ENCODE measurements at places on chromosomes 4 and X.

DNA sequence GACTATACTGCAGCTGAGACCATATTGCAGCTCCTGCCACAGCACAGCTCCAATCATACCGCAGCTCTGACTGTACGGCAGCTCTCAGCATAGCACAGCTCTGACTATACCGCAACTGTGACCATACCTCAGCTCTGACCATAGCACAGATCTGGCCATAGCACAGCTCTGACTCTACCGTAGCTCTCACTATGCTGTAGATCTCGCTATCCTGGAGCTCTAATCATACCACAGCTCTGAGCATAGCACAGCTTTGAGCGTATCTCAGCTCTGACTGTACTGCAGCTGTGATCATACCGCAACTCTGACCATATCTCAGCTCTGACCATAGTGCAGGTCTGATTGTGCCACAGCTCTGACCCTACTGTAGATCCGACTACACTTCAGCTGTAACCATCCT lies 139.2 kb downstream of the ASMT start:
- no peak for DNase-seq

- no peak for DNase-seq
Observed at GRCh38 chr4:119105605-119106004, 30.0 kb upstream of the MYOZ2 start.

- no peak for DNase-seq
Observed at GRCh38 chrX:50941638-50942037, 31.1 kb downstream of the BMP15 start.

DNA sequence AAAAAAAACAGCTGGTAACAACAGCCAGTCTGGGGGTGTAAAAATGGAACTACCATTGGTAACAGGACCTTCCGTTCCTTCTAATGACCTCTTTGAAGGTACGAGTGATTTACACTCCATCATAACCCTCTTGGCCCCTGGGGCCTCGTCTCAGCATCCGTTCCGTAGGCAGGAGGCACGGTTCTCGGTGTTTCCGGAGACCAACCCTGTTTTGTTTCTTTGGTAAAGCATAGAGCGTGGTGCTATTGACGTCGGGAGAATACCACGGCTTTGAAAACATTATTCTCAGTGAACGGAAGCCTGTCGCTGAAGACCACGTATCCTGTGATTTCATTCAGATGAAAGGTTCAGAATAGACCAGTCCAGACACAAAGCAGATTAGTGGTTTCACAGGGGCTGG lies 198.9 kb downstream of the ASMT start:
- DNase-seq, result no peak

DNA sequence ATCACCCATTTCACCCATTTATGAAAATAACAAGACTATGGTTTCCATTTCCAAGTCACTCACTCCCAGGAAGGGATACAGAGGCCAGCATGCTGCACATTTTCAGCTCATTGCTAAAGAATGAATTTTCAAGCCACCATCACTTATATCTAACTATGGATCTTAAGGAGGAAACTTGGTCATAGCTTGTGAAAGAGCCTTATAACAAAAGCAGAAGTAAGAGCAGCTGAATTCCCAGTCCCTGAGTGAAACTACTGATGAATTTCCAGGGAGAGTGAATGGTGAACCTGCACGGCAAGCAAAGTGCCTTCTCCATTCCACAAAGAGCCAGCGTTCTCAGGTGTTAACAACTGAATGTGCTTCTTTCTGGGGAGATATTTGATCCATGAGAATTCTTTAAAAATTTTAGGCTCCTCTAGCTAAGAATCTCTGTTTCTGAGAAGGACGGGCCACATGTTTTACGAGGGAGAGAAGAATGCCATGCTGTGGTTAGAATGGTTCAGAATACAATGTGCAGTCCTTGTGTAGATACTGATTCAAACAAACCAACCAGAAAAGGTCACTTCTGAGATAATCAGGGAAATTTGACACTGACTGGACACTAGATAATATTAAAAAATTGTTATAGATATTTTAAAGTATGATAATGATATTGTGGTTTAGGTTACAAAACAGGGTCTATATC lies 24.0 kb downstream of the BTC start:
- DNase-seq, result no peak

DNA sequence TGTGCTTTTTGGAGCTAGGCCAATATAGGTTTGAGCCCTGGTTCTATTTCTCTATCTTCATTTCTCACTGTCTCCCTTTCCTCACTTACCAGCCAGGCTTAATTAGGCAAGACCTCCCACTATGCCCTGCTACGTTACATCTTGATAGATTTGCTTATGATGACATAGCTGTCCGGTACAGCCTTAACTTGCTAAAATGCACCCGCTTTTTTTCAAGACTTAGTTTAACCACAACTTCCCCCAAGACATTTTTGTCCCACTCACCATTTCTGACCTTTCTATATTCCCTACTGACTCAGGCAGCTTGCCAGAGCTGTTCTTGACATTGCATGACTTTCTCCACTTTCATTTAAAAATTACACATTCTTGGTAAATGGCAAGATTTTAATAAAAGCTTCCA lies 152.6 kb downstream of the MID1 start:
- DNase-seq, result no peak

DNA sequence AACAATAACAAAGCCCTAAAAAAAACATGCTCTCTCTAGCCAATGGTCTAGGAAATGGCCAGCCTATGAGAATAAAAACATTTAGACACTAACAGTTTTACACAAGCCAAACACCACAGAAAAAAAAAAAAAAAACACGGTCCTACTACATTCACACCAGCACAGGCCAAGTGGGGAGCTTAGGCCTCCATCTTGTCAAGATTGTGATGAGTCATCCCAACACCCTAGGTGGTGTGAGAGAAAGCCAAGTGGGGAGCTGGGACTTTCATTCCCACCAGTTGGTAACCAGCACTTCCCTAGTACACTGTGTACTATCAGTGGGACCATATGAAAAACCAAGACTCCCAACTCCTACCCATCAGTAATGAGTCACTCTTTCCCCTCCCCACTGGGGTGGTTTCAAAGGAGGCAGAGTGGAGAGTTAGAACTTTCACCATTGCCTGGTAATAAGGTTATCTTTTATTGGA lies 95.6 kb downstream of the ADAMTS3 start:
- DNase-seq, result no peak

- DNase-seq, result peak; percentile 47
Observed at GRCh38 chrX:31266203-31267076, 194.6 kb upstream of the FTHL17 start.

DNA sequence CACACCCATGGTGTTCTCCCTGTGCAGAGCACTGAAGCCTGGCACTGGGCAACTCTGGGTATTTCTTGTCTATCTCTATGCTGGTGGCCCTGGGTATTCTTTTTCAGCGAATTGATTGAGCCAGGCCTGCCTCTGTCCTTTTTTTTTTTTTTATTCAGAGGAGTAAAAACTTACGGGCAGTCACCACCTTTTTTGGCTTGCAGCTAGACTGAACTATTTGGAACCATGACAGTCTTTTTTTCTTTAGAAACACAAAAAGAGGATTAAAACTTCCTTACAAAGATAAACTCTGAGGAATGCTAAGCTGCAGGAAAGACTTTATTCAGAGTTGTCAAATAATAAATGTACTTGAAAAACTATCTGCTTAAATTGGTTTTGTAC lies 119.2 kb upstream of the STIM2 start:
- no peak for DNase-seq

DNA sequence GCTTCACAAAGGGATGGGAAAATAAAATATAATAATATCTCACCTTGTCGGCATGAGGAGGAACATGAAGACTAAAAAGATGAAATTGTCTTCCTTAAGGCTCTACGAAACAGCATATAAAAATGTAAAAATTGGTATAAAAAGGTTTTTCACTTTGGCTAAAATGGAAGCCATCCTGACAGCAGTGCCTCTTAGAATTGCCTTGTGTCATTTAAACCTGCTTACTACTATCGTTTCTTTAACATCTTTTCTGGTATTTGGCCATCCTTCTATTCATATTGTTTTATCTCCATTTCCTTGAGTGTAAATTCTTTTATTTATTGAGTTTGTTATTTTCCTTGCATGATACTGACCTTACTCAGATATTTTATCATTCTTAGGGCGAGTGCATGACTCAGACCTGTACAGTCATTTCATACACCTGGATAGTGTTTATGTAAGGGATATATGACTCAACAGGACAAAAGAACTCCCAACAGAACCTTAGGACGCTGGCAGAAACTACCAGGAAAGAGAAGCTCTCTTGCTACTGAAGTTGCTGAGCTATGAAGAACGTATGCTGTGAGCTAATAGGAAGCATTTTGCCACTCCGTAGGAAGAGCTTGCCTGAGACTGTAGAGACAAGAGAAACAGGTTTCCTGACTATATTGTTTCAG lies 5.8 kb upstream of the CDKN2AIP start:
- DNase-seq, result no peak

GRCh38 chr4:112823606-112824005 lies 186.7 kb downstream of the LARP7 start:
- no peak for DNase-seq

DNA sequence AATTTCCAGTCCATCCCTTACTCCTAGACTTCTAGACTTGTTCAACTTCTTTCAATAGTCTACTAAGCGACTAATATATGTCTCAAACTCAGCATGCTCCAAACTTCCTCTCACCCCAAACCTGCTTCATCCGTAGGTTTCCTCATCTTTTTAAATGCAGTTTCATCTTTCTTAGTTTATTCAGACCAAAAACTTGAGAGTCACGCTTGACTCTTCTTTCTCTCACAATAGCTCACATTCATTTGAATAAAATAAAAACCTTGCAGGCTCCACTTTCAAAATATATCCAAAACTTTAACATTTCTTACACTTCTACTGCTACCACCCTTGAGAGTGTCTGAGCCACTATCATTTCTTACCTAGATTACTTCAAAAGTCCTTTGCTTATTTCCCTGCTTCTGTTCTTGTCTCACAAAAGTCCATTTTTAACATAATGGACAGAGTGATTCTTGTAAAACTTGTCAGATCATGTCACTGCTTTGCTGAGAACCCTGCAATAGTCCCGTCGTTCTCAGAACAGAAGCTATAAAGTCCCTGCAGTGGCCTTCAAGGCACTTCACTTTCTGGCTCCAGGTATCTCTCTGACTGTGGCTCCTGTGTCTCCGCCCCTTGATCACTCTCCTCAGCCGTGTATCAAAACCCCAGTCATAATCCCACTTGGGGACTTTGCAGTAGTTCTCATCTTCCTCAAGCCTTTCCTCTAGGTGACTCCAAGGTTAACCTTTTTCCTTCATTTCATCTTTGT lies 167.6 kb downstream of the ARHGAP24 start:
- DNase-seq, result no peak

DNA sequence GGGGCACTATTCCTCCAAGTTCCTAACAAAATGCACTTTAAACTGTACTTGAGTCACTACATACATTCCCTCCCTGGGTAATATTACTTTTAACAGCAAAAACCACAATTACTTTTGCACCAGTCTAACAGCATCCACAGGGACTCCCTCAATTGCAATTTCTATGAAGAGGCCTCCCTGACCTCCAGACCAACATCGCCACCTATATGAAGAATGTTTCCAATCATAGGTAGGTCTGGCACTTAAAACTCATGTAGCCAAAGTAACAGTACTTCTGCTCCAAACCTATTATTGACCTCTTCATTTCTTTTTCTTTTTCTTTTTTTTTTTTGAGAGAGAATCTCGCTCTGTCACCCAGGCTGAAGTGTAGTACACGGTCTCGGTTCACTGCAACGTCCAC lies 15.6 kb downstream of the NR3C2 start:
- DNase-seq, result no peak

- DNase-seq, result no peak
Observed at GRCh38 chrX:105653891-105654290, 168.4 kb upstream of the NRK start.

- no peak for DNase-seq
Observed at GRCh38 chr4:7156328-7156727, 36.0 kb upstream of the SORCS2 start.

- no peak for DNase-seq
Observed at GRCh38 chr4:10584042-10584441, 100.5 kb downstream of the CLNK start.

DNA sequence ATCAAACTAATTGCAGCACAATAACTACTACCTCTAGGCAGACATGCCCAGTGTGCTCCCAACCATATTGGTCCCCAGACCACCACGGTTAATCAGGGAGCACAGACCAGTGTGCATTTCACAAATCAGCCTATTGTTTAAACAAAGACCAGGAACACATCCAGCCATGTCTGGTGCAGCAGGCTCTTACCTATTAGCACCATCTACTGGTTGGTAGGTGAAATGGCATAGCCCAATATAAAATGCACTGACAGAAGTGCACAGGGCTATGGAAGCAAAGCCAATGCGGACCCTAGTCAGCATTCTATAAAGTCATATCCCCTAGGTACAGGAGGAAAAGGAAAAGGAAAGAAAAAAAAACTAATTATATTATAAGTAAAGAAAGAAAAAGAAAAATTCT lies 15.5 kb upstream of the CYLC1 start:
- DNase-seq, result no peak

DNA sequence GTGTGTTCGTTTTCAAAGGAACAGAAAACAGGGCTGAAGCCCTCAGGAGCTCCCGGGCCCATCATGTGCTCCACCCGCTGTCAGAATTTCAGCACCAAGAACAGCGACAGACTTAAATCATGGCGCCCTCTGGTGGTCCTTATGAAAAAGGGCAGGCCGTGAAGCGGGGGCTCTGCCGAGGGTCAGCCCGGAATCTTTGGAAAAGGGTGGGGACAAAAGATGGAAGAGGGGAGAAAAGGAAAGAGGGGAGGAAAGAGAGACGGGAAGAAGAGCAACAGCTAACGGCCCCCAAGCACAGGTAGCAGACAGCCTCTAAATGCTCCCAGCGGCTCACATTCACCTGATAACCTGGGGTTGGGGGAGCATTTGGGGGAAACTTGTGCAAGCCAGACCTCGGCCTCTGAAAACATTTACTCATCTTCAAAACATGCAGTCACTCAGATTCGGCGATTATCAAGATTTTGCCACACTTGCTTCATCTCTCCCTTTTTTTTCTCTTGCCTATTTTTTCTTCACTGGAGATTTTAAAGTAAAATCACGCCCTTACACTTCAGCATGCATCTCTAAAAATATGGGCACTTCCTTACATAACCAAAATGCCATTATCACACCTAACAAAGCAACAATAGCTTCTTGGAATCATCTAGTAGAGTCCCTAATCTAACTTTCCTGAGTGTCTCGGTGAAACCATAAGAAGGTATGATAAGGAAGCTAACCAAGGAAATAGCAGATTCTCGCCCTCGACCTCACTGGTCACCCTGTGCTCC lies 28.1 kb upstream of the MAN2B2 start:
- peak; percentile 67 for DNase-seq

DNA sequence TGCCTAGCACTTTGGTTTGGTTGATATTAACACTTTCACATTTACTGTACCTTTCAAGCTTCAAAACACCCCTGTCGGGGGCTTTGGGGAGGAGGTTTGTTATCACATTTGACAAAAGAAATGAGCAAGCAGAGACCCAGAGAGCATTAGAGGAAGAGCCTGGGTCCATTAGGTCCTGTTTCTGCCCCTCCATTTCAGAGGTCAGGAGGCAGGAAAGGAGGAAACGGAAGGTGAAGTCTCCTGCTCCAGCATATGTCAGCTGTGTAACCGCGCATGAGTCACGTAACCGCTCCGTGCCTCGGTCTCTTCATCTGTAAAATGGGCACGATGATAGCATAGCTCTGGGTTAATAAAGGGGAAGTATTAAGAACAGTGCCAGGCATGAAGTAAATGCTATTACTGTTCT lies 201.9 kb upstream of the BCOR start:
- DNase-seq, result no peak

- no peak for DNase-seq
Observed at GRCh38 chr4:105060628-105061027, 86.0 kb upstream of the TET2 start.
